ENCODE measurements at places on chromosomes 7 and 10. TPM values are rescaled to one million over a fixed set of nuclear protein-coding genes. Genes with fewer than 3 reads are reported as not detected.

- DNase-seq = no peak
Observed at GRCh38 chr10:94111367-94111766, 117.6 kb downstream of the PLCE1 start.

Gene NRG3
- 1.0 TPM for total RNA-seq

Gene CRYGN
- total RNA-seq = 1.3 TPM

GRCh38 chr7:82443547-82444219, at the start of gene CACNA2D1:
CACNA2D1 (minus strand) TSS chr7:82443777.
- peak; percentile 80 for DNase-seq

GRCh38 chr10:58414270-58415041, 29.2 kb downstream of the TFAM start:
- no peak for DNase-seq

DNA sequence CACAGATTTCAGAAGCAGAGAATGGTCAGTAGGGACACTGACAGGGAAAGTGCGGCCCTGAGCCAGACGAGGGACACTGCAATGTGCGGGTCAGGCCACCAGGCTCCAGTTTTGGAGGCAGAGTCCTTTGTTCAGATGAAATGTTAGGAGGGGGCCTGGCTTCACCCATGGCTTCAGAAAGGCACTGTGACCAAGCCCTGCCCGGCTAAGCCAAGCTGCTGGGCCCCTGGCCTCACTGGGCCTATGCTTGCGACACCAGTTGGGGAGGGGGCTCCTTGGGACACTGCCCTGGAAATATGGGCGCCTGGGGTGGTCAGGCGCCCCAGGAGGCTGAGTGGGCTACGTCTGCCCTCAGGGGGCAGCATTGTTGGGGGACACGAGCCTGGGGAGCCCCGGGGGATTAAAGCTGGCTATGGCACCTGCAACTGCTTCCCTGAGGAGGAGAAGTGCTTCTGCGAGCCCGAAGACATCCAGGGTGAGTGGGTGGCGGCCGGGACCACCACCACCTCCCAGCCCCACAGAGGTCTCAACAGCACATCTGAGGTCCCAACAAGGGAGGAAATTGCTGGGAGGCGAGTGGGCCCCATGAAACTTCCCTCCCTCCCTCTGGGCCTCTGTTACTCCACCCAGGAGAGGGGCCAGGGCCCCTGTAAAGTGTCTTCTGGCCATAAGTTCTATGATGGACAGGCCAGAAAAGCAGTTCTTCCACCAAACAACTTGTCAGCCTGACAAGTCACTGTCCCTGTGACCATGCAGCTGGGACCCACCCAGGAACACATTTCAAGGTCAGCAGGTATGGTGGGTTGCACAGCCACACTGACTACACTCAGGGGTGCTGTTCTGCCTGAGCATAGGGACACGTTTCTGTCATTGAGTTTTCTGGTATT, 24.8 kb upstream of the CSGALNACT2 start:
- no peak for DNase-seq

DNA sequence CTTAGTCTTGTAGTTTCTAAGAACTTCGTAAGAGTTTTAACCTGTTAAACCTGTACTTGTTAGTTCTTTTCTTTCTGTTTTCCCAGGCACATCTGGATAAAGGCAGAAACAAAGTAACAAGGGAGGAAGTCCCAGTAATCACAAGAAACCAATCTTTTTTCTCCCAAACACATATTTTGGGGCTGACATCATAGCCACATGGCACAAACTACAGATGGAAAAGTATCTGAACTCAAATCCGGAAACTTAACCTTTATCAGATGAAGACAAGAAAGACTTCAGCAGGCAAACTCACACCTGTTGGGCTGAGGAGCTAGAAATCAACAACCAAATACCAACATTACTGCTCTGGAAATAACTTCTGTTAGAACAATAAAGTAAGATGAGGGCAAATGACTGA, 67.1 kb downstream of the CUBN start:
- no peak for DNase-seq

DNA sequence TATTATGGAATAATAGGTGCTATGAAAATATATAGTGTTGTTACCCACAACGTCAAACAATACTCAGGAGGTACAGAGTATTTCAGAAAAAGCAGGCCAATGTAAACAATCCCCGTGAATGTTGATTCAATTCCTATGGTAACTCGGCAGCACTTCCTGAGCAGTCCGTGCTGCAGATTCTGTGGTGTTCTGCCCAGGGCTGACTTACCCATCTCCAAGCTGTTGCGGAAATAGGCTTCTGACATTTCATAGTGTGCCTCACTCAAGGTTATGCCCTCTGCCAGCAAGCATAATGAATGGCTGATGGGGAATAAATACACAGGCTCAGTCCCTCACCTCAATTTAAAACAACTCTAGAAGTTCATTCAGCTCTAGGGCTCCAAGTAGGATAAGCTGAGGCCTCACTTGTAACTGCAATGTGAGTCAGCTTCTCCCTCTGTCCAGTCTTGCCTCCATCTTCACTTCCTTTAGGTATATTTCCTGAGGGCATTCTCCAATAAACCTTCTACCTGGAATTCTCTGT, 177.6 kb downstream of the GNAI1 start:
- no peak for DNase-seq

- peak; percentile 76 for DNase-seq
Observed at GRCh38 chr7:101507791-101508252, 121.3 kb downstream of the MYL10 start.

GRCh38 chr10:15789793-15790525, 70.2 kb upstream of the ITGA8 start:
- DNase-seq = no peak

GRCh38 chr7:135571834-135572233, 14.1 kb downstream of the NUP205 start:
- DNase-seq = no peak
